ENCODE measurements at places on chromosomes 6 and 20. TPM values are rescaled to one million over a fixed set of nuclear protein-coding genes. Genes with fewer than 3 reads are reported as not detected.

DNA sequence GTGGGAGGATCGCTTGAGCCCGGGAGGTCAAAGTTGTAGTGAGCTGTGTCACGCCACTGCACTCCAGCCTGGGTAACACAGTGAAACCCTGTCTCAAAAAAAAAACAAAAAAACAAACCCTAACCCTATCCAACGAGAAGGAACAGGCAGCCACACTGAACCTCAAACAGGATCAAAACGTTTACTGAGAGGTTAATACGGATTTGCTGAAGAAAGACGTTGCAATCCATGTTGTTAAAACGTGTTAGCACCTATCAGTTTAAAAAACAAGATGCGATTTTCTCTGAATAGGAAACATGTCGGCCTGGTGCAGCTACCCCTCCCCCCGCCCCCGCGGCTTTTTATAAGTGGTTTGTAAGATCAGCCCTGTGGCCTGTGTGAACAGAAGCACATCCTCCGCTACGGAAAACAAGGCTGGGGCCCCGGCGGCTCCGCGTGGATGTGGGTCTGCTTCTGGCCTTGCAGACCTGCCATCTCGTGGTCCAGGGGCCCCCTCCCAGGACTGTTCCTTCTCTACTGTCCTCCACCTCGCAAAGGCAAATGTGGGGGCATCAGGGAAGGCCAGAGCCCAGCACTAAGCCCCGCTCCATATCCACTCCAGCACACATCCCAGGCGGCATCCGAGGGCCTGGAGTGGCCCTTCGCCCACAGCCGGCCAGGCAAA is 11.4 kb downstream of the SLC2A4RG start:
- DNase-seq: no peak

GRCh38 chr20:38270869-38271605 is 10.5 kb upstream of the KIAA1755 start:
- peak; percentile 100 for DNase-seq

GRCh38 chr6:33823806-33824205 is 20.0 kb upstream of the MLN start:
- no peak for DNase-seq

DNA sequence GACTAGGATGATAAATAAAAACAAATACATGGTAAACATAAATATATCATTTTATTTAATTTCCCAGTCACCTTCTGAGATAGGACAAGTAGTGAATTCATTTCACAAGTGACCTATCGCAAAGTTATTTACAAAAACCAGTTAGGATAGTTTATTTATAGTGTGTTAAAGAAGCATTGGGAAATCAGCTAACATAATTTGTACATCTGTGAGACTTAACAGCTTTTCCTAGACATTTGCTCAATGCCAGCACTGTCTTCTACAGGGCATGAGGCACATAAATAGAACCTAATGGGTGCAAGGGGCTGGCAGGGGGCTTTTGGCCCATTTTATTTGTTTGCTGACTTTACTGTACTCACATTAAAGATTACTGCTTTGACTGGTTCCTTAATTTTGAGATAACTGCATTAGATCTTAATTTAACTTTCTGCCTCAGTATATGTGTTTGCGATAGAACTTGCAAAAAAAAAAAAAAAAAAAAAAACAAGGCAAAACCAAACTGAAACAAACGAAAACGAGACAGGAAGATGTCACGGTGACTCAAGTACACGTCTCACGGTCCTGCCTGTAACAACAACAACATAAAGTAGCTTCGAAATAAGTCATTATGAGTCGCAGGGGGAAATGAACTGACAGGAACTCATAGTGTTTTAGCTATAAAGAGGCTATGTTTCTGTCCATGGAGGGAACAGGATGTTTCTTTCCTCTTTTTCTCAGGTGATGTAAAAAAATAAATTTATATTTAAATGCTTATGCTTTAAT is 133.7 kb upstream of the GMDS start:
- peak; percentile 89 for DNase-seq

DNA sequence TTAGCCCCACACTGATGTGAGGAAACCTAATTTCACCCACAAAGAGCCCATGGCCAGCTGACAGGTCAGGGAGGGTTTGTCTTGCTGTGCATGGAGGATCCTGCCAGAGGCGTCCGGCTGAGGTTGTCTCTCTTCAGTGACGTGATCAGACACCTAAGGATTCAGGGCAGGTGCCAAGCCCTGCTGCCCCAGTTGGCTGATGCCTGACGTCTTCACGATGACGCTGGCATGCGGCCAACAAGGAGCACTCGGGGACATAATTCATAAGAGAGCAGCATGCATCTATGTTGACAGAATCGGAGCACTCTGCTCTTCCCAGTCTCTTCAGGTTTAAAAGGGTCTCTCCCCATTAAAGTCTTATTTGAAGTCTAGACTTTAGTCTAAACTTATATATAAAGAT is 47.8 kb downstream of the PSMB1 start:
- DNase-seq: no peak

SALL4 gene
- 2.4 TPM for total RNA-seq

RAB23 gene
- total RNA-seq: 60.5 TPM

PRDM13 gene
- total RNA-seq: not detected

- DNase-seq: peak; percentile 79
These were observed 1.2 kb downstream of the AKAP12 start for GRCh38 chr6:151240791-151241642.

DNA sequence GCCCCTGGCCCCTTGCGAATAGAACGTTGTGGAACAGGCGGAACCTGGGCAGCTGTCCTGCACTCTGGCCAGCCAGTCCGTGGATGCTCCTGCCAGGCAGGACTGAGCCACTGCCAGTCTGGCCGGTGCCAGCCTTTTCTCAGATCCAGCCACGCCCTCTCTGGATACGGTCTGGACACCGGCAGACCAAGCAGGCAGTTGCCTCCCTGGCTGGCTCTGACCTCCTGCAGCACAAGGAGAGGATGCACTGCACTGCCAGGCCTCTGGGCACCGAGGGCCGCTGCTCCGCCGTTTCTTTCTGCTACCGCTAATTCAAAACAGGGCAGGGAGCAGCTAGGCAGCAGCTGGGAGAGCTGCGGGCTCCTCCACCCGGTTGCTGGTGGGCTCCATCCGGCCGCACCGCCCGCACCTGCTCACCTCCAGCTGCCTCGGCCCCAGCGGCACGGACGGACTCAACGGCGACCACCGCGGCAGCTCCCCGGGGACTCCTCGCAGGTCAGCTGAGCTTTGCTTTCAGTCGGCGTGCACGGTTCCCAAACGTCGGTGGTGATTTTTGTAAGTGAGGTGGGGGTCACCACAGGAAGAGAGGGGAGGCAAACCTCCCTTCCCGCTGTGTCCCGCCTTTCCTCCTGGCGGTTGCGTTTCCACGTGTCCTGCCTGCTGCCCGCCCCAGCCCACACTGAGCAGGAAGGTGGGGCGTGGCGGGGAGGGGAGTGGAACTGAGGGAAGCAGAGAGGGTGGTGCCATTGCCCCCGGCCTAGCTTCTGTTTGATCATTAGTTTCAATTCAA is 30.3 kb upstream of the AFDN start:
- DNase-seq: peak; percentile 21

DNA sequence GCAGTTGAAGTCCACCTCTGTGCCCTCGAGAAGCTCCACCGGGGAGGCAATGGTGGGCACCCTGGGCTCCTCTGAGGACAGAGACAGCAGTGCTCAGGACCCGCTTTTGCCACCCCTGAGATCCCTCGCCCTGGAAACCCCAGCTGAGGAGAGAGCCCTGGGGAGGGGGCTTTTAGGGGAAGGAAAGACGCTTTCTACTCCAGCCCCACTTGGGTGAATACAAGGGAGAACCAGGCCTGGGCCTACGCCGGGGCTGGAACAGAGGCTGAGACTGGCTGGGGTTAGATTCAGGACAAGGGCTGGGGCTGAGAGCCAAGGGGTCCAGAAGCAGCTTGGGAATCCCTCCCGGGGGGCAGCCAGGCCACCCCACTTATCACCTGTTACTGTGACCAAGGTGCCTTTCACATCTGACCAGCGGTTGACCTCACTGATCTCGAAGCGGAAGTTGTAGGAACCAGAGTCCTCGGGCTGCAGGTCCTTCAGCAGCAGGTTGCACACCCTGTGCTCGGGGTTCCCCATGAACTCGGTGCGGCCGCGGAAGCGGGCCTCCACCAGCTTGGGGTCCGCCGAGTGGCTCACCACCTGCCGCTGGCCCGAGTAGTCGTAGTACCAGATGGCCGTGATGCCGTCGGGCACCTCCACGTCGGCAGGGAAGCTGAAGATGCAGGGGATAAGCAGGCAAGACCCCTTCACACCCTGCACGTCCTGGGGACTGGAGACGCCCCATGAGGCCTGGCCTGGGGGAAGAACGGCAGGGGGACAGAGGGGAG is 6.2 kb downstream of the SIGLEC1 start:
- no peak for DNase-seq

DNA sequence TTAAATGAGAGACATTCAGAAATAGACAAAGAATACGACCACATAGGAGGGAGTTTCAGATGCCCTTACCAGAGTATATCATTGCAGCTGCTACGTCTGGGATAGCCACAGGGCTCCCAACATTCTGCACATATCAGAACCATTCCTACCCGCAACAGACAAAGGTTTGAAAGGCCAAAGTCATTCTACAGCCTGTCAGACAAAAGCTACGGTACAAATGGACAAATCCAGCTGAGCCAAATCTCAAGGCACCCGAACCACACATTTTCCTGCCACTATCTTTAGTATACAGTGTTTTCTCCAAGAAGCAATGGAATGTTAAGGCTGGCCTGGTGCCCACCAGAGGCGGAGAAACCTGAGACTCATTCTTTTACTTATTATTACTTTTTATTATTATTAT is 30.5 kb upstream of the LYRM2 start:
- no peak for DNase-seq

ZKSCAN3 gene
- total RNA-seq: 8.1 TPM

GRCh38 chr20:35629427-35630145 is 14.0 kb downstream of the SPAG4 start:
- no peak for DNase-seq

DNA sequence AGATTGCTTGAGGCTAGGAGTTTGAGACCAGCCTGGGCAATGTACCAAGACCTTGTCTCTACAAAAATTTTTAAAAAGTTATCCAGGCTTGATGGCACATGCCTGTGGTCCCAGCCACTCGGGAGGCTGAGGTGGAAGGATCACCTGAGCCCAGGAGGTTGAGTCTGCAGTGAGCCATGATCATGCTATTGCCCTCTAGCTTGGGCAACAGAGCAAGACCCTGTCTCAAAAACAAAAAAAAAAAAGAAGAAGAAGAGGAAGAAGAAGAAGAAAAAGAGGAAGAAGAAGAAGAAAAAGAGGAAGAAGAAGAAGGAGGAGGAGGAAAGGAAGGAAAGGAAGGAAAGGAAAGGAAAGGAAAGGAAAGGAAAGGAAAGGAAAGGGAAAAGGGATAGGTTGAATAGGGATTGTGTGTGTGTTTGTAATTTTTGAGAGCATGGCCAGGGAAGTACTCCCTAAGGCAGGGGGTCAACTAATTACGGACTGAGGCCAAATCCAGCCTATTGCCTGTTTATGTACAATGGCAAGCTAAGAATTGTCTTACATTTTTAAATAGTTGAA is 43.0 kb upstream of the ZNF217 start:
- peak; percentile 69 for DNase-seq

GRCh38 chr20:62411479-62412193 is 4.6 kb upstream of the CABLES2 start:
- DNase-seq: no peak

SAPCD1 gene
- 1.7 TPM for total RNA-seq

KCNK16 gene
- total RNA-seq: not detected

DNA sequence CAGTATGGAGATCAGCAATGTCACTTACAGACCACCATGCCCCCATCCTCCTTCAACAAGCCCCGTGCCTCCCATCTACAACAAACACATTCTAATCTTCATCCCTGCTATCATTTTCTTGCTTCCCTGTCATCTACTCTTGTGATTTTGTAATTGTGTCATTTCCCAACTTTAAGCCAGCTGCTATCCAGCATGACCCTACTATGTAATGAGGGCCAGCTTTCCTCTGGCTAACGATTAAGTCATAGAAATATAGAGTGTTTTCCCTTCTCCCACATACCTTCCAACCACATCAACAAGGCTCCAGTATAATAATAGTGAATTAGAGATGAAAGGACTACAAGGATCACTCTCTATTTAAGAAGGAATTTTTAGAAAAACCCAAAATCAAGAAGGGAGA is 607.0 kb downstream of the TENT5A start:
- no peak for DNase-seq
